Stomach (tissue), 19 donors: ENCODE measurements at places on chromosomes 7 and 10. TPM values are rescaled to one million over a fixed set of nuclear protein-coding genes. Genes with fewer than 3 reads are reported as not detected.

STRIP2 gene
- 2.0 TPM for total RNA-seq

EVX1 gene
- total RNA-seq, result not detected

FRAT1 gene
- 4.4 TPM for total RNA-seq

TMEM236 gene
- total RNA-seq, result 9.6 TPM

BMPR1A gene
- 21.6 TPM for total RNA-seq

ZNF775 gene
- total RNA-seq, result not detected

PPA1 gene
- total RNA-seq, result 18.1 TPM

SFMBT2 gene
- 1.2 TPM for total RNA-seq
